ENCODE measurements at places on chromosomes 4 and X. TPM values are rescaled to one million over a fixed set of nuclear protein-coding genes. Genes with fewer than 3 reads are reported as not detected.

The SPANXA1 gene
- total RNA-seq, result not detected

The POLN gene
- total RNA-seq, result 8.0 TPM

The CFAP299 gene
- total RNA-seq, result not detected

The CA5B gene
- total RNA-seq, result 32.3 TPM

The MAGEA9B gene
- not detected for total RNA-seq

DNA sequence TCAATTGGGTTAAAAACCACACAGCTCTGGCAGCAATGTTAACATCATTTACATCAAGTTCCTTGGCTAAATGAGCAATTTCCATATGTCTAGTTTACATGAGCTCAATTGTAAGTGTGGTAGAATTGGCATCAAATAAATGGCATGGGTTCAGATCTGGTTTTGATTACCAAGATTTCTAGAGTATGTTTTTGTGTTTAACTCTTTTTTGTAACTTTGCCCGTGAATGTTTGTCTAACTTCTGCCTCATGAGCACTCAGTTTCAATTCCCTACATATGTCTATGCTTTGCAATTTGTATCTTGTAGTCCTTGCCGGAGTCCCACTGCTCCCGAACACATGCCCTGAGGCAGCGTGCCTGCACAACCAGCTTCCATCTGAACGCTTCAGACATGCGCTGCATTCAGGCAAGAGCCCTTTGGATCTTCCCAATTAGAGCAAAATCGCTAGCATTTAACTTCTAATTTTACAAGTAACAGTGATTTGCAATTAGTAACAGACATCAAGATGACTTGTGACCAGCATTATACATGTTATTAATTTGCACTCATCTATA lies 644.4 kb downstream of the TRIML1 start:
- no peak for DNase-seq

DNA sequence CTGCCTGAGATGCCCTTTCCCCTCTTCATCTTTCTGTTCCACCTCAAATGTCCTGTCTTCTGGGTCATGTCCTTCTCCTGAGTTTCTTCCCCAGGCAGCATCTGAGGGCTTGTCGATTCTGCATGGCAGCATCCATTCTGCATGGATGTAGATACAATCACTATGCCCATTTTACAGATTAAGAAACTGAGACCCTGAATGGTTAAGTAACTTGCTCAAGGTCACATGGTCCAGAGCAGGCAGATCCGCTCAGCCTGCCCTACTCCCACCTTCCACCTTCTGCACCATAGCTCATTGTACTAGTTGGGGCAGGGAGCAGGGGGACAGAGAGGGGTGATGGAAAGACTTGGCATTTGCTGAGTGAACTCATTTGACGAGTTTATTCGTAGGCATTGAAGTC lies 32.0 kb downstream of the ZNF185 start:
- no peak for DNase-seq

DNA sequence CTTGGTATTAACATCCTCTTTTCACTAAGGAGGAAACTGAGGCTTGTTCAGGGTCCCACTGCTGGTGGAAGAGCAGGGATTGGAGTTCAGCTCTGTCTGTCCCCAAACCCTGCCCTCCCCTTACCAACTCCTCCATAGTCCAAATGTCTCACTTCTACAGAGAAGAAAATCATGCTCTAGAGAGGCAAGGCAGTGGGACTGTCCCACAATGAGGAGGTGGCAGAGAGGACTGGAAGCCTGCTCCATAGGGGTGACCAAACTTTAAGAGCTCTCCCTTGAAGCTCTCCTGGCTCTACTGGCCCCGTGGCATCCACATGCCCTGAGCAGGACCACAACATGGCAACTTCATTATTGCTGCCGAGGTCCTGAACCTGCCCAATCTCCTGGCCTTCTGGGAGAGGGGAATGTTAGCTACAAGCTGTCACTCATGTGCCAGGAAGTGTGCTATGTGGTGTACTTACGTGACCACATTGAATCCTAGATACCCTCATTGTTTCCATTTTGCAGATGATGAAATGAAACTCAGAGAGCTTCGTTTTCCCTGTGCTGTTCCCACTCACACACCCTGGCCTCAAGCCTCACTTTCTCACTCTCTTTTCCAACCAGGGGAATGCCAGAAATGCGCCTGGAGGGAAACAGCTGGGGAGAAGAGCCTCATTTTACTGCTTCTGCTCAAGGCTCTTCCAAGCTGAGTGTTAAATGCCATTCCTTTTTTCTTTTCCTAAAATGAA lies 71.5 kb downstream of the ANAPC4 start:
- no peak for DNase-seq

GRCh38 chr4:56475917-56476316 lies 8.5 kb downstream of the SRP72 start:
- DNase-seq, result no peak

GRCh38 chr4:95388911-95389310 lies 159.9 kb downstream of the UNC5C start:
- DNase-seq, result no peak

DNA sequence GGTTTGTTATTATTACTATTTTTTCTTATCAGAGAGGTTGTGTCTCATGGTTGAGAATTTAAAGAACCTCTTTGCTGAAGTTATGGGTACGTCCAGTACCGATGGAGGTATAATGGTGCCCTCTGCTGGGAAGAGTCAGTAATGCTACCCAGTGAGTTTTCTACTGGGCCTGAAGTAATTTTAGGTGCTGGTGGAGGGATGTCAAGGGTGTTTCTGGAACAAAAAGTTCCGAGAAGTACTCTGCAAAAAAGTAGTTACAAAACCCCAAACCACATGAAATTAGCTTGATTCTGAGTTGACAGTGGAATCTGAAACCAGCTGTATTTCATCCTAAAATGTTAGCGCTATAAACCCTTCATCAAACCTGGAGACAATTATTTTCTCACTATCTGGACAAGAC lies 102.5 kb upstream of the MID1 start:
- peak; percentile 72 for DNase-seq

DNA sequence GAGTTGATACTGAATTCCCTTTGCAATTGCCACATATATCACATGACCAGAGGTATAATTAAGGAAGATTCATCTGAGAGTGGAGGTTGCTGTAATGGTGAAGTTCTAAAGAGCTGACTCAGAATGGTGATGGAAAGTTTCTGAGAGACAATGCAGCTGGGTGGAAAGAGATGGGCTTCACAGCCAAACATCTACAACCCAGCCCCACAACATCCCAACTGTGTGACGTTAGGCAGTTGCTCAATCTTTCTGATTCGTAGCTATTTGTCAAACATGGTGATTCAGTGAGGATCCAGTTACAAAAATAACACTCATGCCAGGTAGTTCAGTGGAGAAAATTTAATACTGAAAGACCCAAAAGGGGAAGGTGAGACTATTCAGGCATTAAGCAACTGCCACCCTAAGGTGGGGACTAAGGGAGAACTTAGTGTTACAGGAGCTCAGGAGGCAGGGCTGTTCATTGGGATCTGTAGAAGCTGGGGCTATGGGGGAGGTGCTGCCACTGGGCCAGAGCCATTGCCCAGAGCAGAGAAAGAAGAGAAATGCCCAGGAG lies 6.9 kb upstream of the AFF1 start:
- DNase-seq, result peak; percentile 72

DNA sequence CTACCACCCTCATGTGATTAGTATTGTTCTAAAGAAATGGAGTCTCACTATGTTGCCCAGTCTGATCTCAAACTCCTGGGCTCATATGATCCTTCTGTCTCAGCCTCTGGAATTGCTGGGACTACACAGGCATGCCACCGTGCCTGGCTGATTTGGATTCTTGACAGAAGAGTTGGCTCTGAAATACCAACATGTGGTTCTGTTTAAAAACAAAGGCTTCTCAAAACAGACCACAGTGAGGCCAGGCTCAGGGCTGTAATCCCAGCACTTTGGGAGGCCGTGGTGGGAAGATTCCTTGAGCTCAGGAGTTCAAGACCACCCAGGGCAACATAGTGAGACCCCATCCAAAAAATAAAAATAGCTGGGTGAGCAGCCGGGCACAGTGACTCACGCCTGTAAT lies 126.7 kb downstream of the DHRSX start:
- no peak for DNase-seq

- peak; percentile 85 for DNase-seq
Measured at GRCh38 chrX:153667956-153668396, 5.6 kb downstream of the PNCK start.
